ENCODE measurements at places on chromosomes 13 and 19.

DNA sequence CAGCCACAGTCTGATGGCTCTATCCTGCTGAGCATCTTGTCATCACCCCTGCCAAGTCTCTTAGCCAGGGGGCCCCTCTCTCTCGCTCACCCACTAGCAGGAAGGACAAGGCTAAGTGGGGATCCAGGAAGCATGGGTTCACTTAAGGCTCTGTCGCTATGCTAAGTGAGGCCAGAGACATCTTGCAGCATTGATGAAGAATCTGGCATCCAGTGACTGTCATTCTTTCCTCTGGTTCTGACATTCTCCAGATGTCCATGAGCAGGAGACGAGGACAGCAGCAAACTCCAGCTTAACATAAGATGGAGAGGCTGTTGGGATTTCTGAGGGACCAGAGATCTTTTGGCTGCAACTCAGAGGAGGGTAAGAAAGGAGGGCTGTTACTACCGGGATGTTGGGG lies 230.2 kb downstream of the TSHZ3 start:
- no peak for DNase-seq

DNA sequence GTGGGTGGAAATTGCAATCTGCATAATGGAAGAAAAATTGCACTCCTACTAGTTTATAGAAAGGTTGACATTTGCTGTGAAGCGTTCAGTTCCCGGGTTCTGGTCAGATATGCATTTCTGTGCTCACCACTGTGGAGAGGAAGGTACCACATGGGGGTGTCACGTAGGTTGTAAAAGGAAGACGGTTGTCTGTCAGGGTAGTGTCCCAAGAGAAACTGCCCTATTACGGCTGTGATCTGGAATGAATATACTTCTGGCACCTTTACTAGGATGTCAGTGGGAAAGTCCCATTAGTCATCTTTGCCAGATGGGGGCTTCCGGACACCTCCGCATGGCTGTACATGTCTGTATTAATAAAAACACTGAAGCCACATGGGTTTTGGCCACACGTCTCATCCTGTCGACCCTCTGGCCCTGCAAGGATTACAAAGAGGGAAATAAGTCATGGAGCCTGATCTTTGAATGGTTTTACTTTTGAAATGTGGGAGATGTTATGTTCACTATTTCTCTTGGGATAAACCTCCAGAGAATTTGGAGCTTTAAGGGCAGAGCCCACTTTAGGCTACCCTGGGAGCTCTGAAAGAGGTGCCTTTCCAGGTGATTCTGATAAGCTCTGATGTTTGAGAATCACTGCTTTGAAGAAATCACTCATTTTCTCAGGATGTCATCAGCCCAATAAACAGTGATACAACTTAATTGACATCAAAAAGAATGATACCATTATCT lies 133.9 kb downstream of the AKAP11 start:
- no peak for DNase-seq

DNA sequence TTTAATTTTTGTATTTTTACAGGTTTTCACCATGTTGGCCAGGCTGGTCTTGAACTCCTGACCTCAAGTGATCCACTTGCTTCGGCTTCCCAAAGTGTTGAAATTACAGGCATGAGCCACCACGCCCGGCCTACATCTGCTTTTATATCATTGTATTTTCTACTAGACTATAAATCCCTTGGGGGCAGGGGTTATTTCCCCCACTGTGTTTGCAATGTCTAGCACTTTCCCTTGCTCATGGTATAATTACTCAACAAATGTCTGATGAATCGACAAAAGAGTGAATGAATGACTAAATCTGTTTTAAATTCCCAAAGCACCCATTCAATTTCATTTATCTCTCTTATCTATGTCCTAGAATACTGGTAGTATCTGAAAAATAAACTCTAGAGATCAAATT lies 244.5 kb upstream of the CSNK1A1L start:
- DNase-seq: no peak

DNA sequence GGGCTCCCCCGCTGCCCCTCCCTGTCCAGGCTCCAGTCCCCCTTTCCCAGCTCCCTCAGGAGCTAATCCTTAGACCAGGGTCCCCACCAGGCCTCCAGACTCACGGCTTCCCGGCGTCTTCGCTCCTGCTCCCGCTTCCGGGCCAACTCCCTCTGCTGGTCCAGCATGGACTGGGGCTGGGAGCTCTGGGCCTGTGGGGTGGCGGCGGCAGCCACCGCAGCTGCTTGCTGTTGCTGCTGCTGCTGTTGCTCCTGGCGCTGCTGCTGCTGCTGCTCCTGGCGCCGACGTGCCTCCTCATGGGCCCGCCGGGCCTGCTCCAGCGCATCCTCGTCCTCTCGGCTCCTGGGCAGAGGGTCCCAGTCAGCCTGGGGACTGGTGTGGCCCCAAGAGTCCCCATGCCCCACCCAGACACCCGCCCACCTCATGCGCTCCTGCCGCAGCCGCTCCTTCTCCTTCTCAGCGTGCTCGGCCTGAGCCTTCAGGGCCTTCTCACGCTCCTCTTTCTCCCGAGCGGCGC lies 6.4 kb upstream of the EPHX3 start:
- DNase-seq: no peak

DNA sequence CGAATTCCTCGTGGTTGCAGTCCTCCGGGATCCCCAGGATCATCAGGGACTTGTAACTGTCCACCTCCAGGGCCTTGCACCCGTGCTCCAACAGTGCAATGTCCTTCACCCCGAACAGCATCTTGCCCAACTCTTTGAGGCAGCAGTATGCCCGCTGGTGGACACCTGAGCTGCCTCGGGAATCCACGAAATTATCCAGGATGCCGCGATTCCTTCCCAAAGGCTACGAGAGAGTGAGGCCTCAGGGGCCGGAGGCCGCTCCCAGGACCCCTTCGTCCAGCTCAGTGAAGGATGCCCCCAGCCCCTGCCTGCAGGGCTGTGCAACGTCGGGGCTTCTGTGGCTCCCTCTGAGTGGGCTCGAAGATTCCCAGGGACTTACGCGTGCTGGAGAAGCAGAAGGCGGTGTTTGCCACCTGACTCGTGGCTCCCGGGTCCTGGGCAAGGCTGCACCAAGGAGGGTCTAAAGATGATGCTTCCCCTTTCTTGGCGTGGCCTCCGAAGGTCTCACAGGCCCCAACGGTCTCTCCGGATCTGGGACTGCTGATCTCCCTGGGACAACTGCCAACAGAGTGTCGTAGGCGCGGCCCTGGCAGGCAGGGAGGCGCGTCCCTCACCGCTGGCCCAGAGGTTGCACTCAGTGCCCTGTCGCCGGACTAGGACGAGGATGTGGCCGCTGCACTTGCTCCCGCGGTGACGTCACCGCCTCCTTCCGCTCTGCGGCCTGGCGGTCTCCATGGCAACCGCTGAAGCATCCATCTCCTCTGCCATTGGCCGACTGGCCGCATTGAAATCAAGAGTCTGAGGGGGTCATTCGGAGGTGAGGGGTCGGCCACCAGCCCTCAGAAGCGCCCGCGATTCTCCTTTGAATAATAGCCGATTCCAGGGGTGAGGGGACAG lies at the start of gene PNMA8C:
Gene PNMA8C (minus strand): TSS at position 698 of the 897 bp plus-strand sequence. CDS start 577 bp downstream, at position 121.
- peak; percentile 86 for DNase-seq

DNA sequence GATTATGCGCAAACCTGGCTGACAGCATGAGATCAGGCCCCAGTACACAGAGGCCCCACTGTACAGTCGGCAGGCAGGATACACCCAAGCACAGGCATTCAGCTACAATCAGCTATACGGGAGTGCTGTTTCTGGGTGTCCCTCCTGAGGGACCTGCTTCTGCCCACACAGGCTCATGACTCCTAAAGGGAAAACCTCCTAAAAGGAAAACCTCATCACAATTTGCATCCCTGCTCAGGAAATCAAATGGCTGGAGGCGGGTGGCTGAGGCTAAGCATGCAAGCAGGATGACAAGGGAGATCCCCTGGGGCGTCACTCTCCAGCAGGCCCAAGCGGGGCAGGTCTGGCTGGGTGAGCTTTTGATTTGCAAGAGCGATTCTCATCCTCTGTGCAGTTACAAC lies 99.8 kb downstream of the CRYL1 start:
- no peak for DNase-seq

DNA sequence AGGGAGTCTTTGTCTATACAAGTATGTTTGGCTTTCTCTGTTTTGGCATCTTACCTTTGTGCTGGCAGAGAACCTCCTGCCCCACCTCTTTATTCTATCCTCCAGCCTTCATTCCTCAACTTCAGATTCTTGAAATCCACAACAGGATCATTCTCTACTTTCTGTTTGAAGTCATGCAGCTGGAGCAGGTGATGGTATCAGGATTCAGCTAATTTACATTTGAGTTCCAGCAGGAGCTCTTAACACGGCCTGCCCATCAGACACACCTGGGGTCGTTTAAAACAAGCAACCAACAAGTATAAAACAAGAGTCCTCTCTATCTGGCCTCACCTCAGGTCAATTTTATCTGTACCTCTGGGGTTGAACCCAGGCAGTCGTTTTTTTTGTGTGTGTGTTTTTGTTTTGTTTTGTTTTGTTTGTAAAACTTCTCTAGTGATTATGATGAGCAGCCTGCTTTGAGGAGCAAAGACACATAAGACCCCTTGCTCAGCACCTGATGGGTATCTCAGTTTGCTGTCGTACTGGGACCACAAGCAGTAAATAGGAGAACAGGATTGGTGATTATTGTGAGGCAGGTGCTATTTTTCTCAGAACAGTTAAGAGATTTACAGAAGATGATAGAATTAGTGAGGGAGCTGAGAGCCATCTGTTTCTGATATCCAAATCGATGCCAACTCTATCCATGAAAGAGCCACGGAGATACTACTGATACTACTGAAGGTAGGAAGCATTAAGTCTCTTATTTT lies 78.4 kb downstream of the GPC6 start:
- DNase-seq: no peak

DNA sequence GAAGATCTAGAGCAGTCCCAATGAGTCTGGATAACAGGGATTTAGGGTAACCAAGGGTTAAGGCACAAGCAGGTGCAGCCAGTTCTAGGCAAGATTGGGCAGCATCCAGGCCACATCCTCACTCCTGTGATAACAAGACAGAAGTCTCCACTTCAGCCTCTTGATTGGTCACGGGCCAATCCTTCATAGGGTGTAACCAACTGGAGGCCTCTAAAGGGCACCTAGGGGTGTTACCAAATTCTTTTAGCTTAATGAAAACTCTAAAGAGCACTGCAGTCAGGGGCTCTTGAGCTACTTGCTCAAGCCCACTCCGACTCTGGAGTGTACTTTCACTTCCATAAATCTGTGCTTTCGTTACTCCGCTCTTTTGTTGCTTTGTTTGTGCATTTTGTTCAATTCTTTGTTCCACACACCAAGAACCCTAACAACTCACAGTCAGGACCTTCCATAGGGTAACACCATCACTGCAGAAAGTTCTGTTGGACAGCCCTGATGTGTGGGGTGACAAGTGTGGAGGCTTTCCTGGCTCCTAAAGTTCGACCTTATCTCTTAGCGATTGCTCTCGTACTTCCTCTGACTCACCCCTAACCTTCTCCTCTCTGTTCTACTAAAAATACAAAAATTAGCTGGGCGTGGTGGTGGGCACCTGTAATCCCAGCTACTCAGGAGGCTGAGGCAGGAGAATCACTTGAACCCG lies 36.1 kb downstream of the ZSWIM9 start:
- no peak for DNase-seq

- DNase-seq: no peak
Measured at GRCh38 chr13:23384111-23384510, 49.4 kb downstream of the SACS start.

- no peak for DNase-seq
Measured at GRCh38 chr19:4904481-4904880, 1.8 kb upstream of the ARRDC5 start.

DNA sequence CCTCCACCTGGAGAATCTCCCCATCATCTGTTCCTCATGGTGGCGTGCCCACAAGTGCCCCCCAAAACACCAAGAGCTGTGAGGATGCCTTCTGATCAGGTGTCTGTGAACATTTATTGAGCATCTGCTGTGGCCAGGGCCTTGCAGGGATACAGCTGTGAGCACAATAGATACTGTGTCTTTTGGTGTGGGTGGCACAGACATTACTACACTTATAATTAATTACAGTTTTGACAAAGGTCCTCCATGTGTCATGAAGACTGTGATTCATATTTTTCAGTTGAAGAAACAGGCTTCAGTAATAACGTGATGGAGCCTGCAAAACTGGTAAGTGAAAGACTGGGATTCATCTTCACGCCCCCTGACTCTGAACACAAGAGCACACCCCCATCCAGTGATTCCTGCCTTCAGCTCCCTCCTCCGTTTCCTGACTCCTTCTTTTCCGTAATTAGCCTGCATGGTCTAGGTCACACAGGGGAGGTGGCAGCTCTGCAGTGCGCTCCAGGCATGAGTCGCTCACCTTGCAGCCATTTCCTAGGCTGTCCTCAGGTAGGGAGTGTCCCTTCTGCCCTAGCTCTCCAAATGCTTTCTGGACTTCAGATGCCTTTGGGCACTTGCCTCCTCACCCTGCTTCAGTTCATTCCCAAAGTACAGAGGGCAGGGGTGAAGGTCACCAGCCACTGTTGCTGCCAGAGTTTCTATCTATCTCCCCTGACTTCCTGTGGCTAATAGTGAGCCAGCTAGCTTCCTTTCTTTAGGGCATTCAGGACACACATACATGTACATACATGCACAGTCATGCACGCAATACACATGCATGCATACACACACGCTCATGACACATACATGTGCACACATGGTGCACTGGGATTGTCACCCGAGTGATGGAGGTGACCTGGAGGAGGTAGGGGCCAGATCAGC lies 66.5 kb downstream of the SIAH3 start:
- no peak for DNase-seq

GRCh38 chr19:46573679-46574498 lies 27.2 kb upstream of the CALM3 start:
- DNase-seq: no peak

DNA sequence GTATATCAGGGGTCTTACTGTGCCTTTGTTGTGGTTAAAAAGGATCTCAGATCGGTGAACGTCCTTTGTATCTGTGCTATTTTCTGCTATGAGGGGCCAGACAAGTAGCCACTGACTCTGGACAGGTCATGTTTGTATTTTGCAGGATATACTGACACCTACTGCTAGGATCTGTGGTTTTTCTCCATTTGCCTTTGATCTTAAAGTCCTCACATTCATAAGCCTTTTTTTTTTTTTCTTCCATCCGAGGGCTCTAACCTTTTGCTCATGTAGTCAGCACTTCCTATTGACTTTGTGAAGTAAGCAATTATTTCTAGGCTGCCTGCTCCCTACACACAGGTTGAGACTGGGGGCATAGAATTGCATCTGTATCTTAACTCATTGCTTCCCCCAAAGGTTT lies 106.2 kb downstream of the SLITRK5 start:
- no peak for DNase-seq

GRCh38 chr19:8366121-8366581 lies 2.2 kb downstream of the ANGPTL4 start:
- DNase-seq: no peak

- no peak for DNase-seq
Measured at GRCh38 chr13:110328573-110328972, 21.5 kb downstream of the COL4A2 start.

- DNase-seq: no peak
Measured at GRCh38 chr13:83753912-83754624, 128.2 kb downstream of the SLITRK1 start.
